ENCODE measurements at places on chromosomes 13 and 19.

- DNase-seq, result no peak
Measured at GRCh38 chr19:12949363-12950283, 4.0 kb downstream of the RAD23A start.

DNA sequence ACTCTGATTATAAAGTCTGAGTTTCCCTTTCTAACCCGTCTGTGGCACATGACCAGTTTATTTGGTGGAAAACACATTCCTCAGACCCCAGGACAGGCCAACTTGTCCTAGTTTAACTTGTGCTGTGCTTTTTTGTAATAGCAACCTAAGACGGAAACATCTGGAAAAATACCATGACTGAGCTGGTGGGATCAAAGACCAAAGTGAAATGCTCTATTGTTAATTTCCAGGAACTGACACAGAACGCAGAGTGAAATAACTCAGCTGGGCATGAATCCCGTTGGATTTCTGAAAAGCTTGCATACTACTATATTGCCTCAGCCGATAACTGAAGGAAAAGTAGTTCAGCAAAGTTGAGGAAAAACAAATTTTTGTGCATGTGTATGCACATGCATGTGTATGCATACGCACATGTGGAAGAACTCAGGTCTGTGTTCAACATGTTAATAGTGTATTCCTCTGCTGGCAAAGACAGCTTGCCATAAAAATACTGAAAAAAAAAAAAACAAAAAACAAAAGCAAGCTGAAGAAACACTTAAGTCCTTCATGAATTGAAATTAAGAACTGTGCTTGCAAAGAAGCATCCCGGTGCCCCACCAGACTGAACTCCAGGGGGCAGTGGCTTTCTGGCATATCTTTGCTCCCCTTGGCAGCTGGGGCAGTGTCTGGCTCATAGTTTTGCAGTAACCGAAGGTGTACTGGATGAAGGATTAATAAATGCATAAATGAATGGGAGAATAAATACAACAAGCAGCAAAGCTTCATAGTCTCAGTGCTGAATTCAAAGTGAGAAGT is 187.8 kb downstream of the LHFPL6 start:
- no peak for DNase-seq

GRCh38 chr13:85261757-85262346 is 537.4 kb downstream of the SLITRK6 start:
- no peak for DNase-seq

- no peak for DNase-seq
Measured at GRCh38 chr19:623974-624373, 9.4 kb downstream of the POLRMT start.

GRCh38 chr13:52405369-52405766 is 604 bp downstream of the THSD1 start:
- DNase-seq, result no peak

DNA sequence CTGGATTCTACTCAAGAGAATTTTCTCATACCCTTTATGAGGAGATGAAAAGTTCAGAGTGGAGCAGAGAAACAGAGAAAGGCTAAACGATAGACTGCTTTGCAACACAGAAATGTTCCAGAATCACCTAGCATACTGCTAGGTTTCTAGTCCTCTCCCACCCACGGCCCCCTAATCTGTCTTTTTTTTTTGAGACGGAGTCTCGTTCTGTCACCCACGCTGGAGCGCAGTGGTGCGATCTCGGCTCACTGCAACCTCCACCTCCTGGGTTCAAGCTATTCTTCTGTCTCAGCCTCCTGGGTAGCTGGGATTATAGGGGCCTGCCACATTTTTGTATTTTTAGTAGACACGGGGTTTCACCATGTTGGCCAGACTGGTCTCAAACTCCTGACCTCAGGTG is 4.8 kb downstream of the SUGP2 start:
- no peak for DNase-seq

GRCh38 chr13:23654111-23655110 is 84.2 kb downstream of the TNFRSF19 start:
- no peak for DNase-seq

- DNase-seq, result no peak
Measured at GRCh38 chr13:112246731-112247470, 129.3 kb upstream of the SPACA7 start.

DNA sequence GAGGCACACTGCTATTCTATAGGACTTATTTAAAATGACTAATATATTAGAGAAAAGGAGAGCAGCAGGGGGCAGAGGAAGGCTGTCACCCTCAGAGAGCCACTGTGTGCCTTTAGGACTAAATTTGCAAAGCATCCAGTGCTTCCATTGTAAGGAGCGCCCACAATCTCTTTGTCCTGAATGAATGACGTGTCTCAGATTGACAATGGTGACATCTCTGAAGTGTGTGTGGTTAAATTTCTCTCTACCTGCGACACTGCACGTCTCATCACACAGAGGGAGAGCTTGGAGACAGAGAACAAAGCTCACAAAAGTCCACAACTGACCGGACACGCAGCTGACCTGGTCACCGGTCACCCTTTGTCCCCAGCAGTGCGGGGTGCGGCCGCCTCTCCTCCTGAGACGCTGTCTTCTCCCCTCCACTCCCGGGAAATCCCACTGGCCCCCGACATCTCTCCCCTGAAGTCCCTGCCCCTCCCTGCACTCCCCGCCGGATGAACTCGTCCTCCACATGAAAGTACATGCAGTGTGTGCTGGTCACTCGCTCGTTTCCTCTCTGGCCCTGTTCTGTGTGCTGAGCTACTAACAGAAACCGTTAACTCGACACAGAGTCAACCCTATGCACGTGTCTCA is 107.2 kb downstream of the RAB20 start:
- no peak for DNase-seq

GRCh38 chr13:33191425-33192210 is 93.9 kb downstream of the STARD13 start:
- no peak for DNase-seq
